Type B pancreatic cell (in vitro differentiated cells): ENCODE measurements at places on chromosomes 4 and X. TPM values are rescaled to one million over a fixed set of nuclear protein-coding genes. Genes with fewer than 3 reads are reported as not detected.

- no peak for DNase-seq
These were observed 64.8 kb downstream of the TSC22D3 start for GRCh38 chrX:107710617-107711391.

DNA sequence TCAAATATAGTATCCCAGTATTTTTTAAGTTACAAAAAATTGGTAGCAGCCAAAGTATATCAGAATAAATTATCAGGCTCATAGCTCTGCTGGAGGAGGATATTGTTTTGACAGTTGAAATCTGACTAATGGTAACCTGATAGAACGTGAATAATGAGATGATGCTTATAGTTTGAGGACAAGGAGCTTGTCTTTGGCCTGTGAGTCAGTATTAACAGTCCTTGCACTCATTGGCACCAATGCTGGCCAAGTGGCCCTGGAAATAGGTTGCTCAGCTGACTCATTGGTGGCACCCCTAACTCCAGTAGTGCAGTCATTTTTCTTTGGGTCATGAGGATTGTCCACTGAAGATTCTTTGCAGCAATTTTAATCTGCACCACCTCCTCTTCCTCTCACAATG is 203.3 kb upstream of the JADE1 start:
- no peak for DNase-seq

- DNase-seq = no peak
These were observed 559 bp downstream of the SLC9A7 start for GRCh38 chrX:46758163-46758955.

The MCTS1 gene
- 43.7 and 46.1 TPM in 2 replicates for total RNA-seq

The CXorf65 gene
- not detected in 2 replicates for total RNA-seq

The MAGEA2 gene
- total RNA-seq = 0.69 TPM in 1 of 2 replicates, not detected in the other

The GPRIN3 gene
- 4.0 and 4.5 TPM in 2 replicates for total RNA-seq

The MMRN1 gene
- 0.17 and 4.7 TPM in 2 replicates for total RNA-seq

GRCh38 chr4:165844161-165844560 is 28.9 kb upstream of the TLL1 start:
- no peak for DNase-seq

The GAGE12H gene
- not detected in 2 replicates for total RNA-seq

The PRRG3 gene
- total RNA-seq = 0.43 and 2.6 TPM in 2 replicates

DNA sequence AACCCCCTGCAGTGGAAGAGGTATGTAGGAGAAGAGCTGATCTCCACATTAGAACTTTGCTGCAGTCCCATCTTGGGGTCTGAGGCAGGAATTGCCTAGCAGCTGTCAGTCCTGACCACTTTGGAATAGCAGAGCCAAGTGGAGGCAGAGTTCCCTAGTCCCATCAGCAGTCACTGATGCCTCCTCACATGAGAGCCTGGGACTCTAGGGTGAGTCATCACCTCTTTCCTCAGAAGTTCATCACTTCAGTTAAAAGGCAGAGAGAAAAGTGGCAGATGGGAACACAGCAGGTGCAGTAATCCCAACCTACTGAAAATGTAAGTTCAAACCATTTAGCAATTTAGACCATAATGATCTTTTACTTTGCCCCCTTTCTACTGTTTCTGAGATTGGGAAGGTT is 73.9 kb upstream of the MED14 start:
- no peak for DNase-seq

DNA sequence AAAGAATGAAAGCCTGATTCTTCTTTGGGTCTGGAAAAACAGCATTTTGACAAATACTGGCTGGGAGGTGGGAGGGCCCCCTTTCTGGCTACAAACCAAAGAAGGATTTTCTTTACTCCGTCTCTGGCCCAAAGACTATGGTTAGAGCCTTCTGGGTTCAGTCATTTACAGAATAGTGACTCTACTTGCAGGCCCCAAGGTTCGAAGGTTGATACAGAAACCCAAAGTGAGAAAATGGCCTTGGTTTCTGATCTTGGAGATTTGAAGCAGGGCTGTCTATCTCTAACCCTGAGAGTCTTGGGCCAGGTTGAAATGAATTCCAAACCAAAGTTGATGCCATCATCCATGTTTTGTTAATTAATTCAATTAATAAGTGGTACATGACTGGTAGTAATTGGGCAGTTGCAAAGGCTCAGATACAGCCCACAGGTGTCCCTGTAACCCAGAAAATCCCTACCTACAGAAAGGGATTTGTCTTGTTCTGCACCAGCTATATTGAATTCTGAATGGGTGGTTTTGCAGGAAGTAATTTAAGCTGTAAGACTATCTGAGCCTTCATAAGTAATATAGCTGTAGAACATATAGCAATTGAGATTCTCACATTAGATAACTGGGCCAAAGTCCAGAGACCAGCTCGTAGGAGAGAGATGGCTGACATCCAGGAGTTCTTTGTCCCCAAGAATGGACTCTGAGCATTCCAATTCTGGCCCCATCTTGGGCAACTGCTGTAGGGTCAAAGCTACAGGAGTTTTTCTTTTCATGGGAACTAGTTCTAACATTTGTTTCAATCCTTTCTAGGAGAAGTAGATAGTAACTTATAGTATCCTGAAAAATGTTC is 34.5 kb downstream of the CHRNA9 start:
- DNase-seq = no peak

DNA sequence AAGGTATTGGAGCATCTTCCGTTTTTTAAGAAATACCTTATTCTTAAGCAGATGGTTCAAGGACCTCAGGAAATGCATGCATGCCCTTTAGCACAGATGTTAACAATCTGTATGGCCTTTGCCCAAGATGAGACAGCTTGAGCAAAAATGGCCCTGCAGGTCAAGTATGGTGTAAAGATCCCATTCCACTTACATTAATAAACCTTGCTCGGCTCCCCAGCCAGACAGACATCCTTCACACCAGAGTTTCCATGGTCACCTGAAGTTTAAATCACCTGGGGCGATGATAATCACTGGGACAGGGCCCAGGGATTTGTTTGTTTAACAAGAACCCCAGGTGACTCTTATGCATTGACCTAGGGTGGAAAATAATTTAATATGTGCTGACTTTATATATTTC is 287.0 kb upstream of the NOCT start:
- DNase-seq = no peak
